ENCODE measurements at places on chromosomes 12 and 14. TPM values are rescaled to one million over a fixed set of nuclear protein-coding genes. Genes with fewer than 3 reads are reported as not detected.

FAM186B gene
- total RNA-seq, result 0.84 TPM

AICDA gene
- 0.28 TPM for total RNA-seq

RNASE2 gene
- total RNA-seq, result 0.59 TPM

NRL gene
- total RNA-seq, result 2.7 TPM

CLEC1A gene
- total RNA-seq, result 0.09 TPM

RNASE7 gene
- 0.33 TPM for total RNA-seq

NTN4 gene
- total RNA-seq, result 3.2 TPM

GPR162 gene
- 0.59 TPM for total RNA-seq

GOLT1B gene
- 11.0 TPM for total RNA-seq

CLEC9A gene
- 0.14 TPM for total RNA-seq

NPC2 gene
- total RNA-seq, result 118 TPM

WNT1 gene
- total RNA-seq, result not detected

C2CD5 gene
- 25.0 TPM for total RNA-seq

OTX2 gene
- not detected for total RNA-seq

LRP1-AS gene
- total RNA-seq, result not detected

KRT6A gene
- total RNA-seq, result not detected

PCED1B gene
- total RNA-seq, result 1.3 TPM

SLC25A47 gene
- 23.7 TPM for total RNA-seq

PMCH gene
- not detected for total RNA-seq

CPNE6 gene
- total RNA-seq, result not detected

FAM90A1 gene
- not detected for total RNA-seq

ERH gene
- total RNA-seq, result 56.5 TPM

TAS2R30 gene
- 12.0 TPM for total RNA-seq

GYS2 gene
- 15.5 TPM for total RNA-seq

TCL1B gene
- total RNA-seq, result not detected

ENDOU gene
- not detected for total RNA-seq

DENND5B gene
- 23.1 TPM for total RNA-seq

DTX1 gene
- 16.6 TPM for total RNA-seq

MANSC4 gene
- not detected for total RNA-seq

MYF6 gene
- total RNA-seq, result not detected

PAX9 gene
- total RNA-seq, result not detected

TBX5 gene
- total RNA-seq, result not detected

ARMH4 gene
- 3.2 TPM for total RNA-seq

SPIC gene
- total RNA-seq, result 2.3 TPM

MNAT1 gene
- total RNA-seq, result 18.5 TPM

CLEC2D gene
- total RNA-seq, result 3.1 TPM

RTRAF gene
- 119 TPM for total RNA-seq

FOXG1 gene
- not detected for total RNA-seq

DYRK2 gene
- 6.6 TPM for total RNA-seq

COQ10A gene
- 3.2 TPM for total RNA-seq
